ENCODE measurements at places on chromosomes 16 and 17.

GRCh38 chr16:17177959-17178905 lies 292.5 kb downstream of the XYLT1 start:
- DNase-seq = no peak

DNA sequence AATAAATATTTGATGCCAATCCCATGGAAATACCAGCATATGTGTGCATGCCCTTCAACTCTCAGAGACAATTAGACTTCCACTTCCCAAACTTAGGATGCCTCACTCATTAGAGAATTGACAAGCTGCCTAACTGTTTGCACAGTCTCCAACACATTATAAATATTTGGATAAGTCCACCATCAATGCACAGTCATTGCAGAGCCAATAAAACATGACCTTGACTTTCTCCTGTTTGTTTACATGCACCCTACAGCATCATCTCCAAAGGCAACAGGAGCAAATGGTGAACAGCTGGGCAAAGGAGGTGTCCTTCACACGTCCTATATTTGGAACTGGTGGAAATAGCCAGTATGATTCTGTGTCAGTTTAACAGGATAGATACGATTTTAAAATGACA lies 804.4 kb upstream of the RBFOX1 start:
- no peak for DNase-seq

GRCh38 chr16:14193316-14193871 lies 122.3 kb downstream of the MRTFB start:
- DNase-seq = peak; percentile 18

DNA sequence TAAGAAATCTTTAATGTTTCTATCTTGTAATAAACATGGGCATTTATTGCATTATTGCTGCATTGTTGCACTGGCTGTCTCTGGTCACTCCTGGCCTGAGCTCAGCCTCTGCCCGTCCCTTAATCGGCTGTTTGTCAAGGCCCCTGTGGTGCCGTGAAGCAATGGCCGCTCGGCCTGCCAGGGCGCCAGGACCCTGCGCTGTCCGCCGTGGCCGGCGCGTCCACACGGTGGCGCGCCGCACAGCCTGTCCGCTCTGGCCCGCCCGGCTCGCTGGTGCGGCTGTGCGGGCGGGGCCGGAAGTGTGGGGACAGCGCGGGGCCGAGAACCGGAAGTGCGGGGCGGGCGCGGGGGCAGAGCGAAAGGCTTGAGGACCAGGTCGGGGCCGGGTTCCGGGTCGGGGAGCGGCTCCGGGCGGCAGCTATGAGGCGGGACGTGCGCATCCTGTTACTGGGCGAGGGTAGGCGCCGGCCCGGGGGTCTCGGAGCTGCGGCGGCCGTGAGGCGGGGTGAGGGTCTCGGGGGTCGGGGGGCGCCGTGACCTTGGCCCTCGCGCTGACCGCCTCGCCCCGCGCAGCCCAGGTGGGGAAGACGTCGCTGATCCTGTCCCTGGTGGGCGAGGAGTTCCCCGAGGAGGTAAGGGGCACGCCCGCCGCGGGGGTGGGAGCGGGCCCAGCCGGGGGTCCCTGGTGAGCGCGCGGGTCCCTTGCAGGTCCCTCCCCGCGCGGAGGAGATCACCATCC lies at the start of gene RHOT2:
Gene RHOT2 (plus strand): TSS at position 353 of the 739 bp plus-strand sequence. CDS start 68 bp downstream, at position 421.
- DNase-seq = peak; percentile 95

DNA sequence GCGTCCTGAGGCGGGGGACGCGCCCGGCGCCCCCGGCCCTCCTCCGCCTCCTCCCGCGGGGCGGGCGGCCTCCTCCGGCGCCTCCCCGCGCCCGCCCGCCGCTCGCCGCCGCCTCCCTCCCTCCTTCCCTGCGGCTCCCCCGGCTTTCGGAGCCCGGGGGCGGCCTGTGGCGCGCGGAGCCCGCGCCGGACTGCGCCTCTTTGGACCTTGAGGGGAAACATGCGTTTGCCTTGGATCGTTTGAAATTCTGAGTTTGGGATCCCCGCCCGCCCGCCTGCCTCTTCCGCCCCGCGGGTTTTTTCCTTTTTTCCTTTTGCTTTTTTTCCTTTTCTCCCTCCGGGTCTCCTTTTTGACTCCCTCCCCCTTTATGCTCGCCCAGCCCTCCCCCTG lies 390 bp downstream of the ZNRF1 start:
- DNase-seq = no peak

- no peak for DNase-seq
Observed at GRCh38 chr17:1241929-1242328, 28.3 kb upstream of the BHLHA9 start.

- no peak for DNase-seq
Observed at GRCh38 chr17:40551091-40551878, 14.0 kb downstream of the CCR7 start.

DNA sequence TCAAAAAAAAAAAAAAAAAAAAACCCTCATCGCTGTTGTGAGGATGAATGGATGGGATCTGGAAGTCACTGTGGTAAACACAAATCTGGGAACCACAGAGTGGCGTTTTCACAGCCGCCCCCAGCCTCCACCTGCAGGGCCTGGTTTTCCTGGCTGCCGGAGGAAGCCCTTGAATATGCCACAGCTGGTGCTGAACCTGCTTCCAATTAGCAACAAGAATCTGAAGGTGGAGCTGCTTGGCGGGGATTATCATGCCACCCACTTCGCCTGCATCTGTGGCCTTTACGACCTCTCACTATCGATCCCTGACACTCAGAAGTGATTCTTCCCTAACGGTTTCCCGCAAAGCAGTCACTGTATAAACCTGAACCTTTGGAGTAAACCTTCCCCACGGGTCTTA lies 16.1 kb downstream of the MRM3 start:
- no peak for DNase-seq

All from hematopoietic multipotent progenitor cell (in vitro differentiated cells).